ENCODE measurements at places on chromosomes 13 and 19.

- peak; percentile 69 for DNase-seq
Observed at GRCh38 chr13:45055902-45056648, 64.2 kb upstream of the GTF2F2 start.

DNA sequence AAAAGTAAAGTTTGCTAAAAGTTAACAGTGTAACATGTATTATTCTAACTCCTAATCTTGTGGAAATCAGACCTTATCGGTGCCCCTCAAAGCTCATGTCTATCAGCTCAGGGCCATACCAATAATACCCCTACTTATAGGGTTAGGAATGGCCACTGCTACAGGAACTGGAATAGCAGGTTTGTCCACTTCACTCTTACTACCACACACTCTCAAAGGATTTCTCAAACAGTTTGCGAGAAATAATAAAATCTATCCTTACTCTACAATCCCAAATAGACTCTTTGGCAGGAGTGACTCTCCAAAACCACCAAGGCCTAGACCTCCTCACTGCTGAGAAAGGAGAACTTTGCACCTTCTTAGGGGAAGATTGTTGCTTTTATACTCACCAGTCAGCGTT, 1677.7 kb downstream of the OLFM4 start:
- DNase-seq = no peak

DNA sequence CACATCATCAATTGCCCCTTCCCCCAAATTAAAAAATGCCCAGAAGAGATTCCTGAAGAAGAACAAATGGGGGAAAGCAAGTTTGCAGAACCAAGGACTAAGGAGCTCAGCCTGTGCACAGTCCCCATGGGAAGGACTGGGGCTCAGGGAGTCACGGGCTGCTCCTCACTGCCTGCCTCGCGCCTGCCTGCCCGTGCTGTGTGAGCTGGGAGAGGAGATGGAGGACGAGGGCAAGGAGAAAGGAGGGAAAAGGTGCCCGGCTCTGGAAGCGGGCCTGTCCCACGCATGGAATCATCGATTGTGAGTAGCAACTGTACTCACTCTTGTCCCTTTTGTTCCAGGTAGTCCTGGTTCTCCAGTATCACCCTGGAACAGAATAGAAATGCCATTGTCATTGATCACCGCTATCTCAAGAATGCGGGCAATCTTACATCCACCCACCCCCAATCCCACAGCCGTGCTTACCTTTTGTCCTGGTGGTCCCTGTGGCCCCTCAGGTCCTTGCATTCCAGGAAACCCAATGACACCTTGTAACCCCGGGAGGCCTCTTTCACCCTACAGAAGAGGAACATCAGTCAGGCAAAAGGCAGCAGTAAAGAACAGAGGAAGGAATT, 93.4 kb downstream of the COL4A1 start:
- no peak for DNase-seq

- DNase-seq = no peak
Observed at GRCh38 chr19:7288977-7289376, 5.2 kb downstream of the INSR start.

DNA sequence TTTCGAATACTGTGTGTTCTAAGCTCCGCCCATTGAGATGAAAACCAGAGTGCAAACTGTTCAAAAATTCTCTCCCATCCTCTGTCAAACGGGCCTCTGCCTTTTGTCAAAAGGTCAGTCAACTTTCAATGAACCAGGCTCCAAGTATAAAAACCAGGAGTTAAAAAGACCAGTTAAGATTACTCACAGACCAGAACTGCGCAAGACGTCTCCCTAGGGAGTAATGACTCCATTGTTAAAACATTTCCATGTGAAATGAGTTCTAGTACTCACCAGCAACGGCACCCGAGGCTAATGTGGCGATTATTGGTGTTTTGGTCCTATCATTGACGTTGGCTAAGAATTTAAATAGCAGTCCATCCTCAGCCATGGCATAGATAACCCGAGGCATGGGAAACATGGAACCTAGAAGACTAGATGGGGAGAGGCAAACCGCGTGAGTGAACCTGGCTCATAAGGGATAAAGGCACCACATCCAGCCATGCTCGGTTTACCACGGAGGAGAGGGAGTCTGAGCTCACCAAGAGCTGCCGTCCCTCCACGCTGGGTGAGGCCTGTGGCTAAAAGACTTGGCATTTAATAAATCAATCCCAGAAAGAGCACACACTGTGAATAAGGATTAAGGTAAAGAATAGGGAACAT, 73.3 kb downstream of the SLC7A1 start:
- peak; percentile 94 for DNase-seq

DNA sequence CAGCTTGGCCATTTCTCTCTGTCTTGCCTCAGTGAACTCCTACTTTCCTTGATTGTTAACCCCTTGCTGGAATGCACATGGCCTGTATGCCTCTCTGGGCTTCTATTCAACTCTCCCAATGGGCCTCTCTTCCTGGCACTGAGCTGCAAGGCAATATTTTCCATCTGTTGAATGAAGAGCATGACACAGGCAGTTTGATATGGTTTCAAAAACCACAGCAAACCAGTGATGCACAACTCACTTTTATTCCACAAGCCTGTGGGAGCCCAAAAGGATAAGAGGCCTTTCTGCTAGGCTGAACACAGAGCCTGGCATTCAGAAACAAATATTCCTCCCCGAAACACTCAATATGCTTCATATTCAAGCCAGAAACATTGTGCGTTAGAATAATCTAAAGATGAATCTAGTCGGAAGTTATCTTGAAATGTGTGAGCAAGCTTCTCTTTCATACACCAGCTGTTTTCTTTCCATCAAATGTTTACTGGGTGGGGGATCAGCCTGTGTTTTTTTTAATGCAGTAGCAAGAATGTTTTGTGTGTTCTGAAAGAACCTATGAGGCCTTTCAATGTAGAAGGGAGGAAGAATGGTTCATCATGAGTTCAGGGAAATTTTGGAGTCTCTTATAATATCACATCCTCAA, 443.1 kb upstream of the SPRY2 start:
- peak; percentile 43 for DNase-seq

DNA sequence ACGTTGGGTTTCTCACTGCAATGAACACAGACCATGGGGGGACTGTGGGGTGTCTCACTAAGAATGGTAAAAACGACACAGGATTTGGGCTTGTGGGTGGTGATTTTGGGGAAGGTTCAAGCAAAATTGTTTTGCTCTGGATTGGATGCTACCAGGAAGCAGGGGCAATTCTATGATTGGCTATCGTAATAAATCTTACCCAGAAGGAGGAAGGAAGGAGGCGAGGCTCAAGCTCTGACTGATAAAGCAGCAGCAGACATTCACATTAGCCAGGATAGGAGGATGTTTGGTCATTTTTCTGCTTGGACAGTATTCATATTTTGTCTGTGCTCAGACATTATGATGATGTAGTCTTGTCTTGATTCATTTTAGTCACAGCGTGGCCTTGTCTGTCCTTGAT, 1.5 kb downstream of the ZNF576 start:
- no peak for DNase-seq
